ENCODE measurements at places on chromosomes 3 and 15.

- DNase-seq, result no peak
Measured at GRCh38 chr15:68874788-68875187, 54.1 kb upstream of the ANP32A start.

DNA sequence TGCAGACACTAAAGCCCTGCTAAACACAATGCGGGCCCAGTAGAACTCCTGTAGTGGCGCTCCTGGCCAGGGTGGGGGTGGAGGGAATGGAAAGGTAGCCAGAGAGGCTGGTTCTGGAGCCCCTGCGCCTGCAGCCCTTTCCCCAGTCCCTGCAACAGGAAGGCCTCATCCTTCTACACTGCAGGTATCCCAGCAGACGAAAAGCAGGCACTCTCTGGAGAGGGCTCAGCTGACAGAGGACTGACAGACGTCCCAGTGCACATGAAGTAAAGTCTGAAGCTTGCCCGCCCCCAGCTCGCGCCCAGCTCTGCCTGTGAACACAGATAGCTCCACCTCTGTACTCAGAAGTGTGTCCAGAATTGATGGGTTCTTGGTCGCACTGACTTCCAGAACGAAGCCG lies 46.0 kb downstream of the NSMCE3 start:
- no peak for DNase-seq

GRCh38 chr3:172372895-172373294 lies 75.4 kb downstream of the GHSR start:
- DNase-seq, result no peak

DNA sequence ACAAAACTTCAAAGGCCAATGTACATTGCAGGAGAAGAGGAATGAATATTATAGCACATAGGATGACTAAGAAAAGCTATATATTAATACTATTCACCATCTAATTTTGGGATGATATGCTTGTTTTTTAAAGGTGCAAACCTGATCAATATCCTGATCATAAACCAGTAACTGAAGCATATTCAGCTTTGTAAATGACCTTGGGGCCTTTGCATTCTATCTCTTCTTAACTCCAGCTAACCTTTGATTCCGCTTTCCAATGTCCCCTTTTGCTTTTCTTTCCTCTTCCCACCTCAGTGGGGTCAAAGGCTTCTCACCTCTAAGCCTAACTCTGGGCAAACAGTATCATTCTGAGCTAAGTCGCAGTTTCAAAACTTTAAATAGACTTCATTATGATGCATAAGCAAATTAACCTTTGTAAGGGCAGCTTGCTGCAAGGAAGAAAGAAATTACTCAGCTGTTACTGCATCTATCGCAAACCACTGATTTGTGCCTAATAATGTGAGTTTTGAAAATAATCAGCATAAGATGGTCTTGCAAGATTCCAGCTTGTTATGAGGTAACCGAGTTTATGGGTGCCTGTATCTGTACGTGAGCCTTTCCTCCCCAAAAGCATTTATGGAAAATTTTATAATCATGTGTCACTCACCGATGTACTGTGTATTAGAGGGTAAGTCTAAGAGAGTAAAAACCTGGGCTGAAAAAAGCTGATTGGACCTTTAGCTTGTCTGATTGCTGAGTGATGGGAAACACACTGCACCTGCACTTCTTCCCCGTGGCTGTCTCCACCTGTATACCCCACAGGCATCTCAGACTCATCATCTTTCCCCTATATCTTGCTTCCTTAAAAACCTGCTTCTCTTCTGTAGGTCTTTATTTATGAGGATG lies 116.8 kb downstream of the TPRG1 start:
- DNase-seq, result no peak

- no peak for DNase-seq
Measured at GRCh38 chr3:65339192-65339740, 651.5 kb upstream of the ADAMTS9 start.

Measured in stimulated activated CD4-positive, alpha-beta T cell treated with anti-CD3 and anti-CD28 coated beads, Interleukin-1b, Interleukin-23, amount 100 ng/mL, for 4 hours (primary cell).